ENCODE measurements at places on chromosomes 12 and 14.
A peak's percentile ranks its signal among the peaks of the same experiment; 100 is the strongest.

GRCh38 chr14:30125322-30125979 is 197.8 kb upstream of the PRKD1 start:
- no peak for DNase-seq

DNA sequence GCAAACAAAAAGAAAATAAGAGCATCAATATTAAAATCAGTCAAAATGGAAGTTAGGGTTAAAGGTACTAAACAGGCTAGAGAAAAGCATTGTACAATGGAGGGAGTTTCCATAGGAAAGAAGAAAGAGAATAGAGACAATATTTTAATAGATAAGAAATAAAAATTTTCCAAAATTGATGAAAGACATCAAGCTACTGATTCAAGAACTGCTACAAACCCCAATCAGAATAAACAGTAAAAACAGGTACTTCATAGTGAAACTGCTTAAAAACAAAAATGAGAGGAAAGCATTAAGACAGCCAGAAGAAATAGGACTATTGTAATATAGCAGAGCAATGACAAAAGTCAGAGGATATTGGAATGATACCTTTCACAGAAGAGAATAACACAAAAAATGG is 413.4 kb downstream of the NELL2 start:
- no peak for DNase-seq

DNA sequence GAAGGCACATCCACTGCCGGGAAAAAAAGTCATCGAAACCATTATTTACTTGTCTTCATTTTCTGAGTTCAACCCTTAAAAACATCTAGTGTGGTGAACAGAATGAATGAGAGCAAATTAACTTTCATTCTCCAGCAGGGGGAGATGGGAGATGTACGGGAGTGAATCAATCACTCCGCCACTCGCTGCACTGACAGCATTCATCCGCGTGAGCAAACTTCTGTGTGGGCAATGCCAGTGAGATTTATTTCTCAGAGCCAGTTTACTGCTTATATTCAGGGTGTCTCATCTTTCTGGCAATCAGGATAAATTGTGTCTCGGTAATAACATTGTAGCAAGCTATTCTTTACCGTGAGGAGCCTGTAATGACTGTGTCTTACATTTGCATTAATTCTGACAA is 463.6 kb upstream of the MIS18BP1 start:
- no peak for DNase-seq

DNA sequence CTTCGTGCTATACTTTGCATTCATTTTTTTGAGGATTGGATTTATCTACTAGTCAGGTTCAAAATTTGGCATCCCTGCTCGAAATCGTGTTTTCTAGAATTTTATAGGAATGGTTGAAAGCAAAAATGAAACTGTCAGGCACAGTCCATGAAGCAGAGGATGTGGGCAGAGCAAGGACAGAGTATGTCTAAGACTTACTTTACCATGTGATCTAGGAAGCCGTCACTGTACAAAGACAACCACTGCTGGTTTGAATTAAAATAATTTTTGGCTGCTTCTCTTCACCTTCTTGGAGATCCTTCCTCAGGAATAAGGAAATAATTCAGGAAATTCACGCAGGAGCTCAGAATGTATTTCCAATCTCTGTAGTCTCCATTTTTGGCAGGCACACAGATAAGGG is 31.6 kb upstream of the SGPP1 start:
- DNase-seq, result no peak

- no peak for DNase-seq
Measured at GRCh38 chr14:90103808-90104207, 42.0 kb downstream of the KCNK13 start.

GRCh38 chr12:101696251-101697196 is 916 bp upstream of the CHPT1 start:
- peak; percentile 47 for DNase-seq

- no peak for DNase-seq
Measured at GRCh38 chr14:92449404-92450181, 64.0 kb upstream of the RIN3 start.

GRCh38 chr14:42224053-42224888 is 617.6 kb downstream of the LRFN5 start:
- peak; percentile 1 for DNase-seq

- DNase-seq, result no peak
Measured at GRCh38 chr12:86193931-86194330, 62.3 kb downstream of the MGAT4C start.

DNA sequence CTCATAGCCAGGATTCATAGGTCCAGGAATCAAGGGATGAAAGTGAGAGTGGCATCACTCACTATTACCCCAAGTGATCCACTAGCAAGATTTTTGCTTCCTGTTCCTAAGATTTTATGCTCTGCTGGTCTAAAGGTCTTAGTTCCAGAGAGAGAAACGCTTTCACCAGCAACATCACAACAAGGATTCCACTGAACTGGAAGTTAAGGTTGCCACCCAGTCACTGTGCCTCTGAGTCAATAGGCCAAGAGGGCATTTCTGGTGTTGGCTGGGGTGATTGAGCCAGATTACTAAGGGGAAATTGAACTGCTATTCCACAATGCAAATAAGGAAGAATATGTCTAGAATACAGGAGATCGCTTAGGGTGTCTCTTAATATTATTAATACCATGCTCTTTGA is 142.5 kb upstream of the ARID2 start:
- no peak for DNase-seq

DNA sequence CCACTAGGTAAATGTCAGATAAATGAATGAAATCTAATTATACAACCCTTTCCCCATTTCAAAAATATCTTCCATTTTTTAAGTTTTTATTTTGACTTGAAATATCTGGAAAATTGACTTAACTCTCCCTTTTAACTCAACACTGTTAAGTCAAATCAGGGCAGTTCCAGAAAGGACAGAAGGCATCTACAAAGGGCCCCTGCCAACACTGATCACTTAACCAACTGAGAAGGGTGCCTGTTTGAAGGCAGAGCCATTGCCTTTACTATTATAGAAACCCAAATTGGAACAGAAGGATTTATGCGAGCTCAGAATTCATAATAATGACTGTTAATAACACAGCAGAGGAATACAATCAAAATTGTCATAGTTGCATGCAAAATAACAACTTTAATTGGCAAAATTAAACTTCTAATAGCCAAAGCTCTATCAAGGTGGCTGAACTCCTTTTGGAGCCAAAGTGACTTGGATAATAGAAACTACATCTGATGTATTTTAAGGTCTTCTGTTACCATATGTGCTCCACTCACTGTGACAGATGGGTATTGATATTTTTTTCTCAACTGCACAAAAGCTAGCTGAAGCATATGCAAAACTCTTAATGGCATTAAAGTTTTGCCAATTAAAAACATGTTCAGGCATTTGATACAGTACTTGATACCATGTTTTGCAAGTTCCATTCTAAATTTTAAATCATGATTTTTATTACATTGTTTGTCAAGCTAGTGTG is 383.8 kb downstream of the NOVA1 start:
- no peak for DNase-seq

DNA sequence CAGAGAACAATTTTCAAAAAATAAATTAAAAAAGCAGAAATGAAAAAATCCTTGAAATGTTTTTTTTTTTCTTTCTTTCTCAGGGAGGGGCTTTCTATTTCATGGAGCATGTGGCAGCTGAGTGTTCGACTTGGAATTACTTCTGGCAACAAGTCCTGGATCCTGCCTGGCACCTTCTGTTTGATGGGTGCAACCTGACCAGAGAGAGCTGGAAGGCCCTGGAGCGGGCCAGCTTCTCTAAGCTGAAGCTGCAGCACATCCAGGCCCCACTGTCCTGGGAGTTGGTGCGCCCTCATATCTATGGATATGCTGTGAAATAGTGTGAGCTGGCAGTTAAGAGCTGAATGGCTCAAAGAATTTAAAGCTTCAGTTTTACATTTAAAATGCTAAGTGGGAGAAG is 22.5 kb upstream of the HIGD1C start:
- DNase-seq, result no peak

DNA sequence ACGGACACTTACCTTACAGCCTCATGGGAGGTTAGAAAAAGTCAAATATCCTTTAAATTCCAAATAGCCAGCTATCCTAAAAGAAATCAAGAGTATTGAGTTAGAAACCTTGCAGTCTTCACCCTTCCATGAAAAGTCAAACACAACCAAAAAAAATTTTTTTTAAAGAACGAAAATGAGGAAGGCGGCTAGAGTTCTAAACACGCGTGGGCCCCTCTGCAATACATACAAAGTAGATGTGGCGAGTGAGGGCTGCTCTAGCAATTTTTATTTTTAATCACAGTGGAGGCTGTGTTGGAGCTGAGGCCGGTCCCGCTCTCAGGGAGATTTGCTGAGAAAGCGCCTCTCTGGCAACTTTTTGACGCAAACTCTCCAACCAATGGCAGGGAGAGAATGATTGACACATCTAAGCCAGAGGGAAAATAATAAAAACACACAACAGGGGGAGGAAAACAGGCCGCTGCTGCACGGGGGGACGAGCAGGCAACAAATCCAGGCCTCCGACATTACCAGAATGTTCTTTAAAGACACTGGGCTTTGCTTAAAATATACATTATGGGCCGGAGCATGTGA is at the start of gene OTX2:
TSS of gene OTX2 (minus strand) at position 333 of the 573 bp plus-strand sequence. CDS start 5,023 bp downstream, outside the sequence.
- no peak for DNase-seq

DNA sequence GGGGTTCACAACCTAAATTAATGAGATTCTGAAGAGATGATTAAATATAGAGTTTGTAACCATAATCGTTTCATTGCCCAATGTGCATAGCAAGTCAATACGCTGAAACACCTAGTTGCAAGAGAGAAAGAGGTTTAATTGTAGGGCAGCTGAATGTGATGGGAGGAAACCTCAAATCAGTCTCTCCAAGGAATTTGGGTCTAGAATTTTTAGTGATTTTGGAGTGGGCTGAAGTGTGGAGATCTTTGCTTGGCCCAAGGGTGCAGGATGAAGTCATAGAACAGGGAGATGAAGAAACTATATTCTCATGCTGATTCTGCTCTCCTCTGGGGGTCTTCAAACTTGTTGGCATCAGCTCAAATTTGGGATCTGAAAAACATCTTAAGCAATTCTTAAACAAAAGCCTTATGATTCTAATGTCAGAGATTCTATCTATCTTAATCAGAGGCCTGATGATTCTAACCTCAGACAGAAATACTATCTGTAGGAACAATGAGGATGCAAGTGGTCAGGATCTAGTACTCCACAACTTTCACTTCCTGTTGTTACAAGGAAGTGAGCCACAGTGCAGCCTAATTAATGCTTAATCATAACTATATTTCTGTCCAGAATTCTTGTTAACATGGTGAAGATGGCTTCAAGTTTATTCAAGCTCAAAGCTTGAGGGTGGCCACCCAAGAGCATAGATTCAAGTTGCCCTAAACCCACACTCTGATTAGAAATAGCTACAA is 80.2 kb upstream of the FUT8 start:
- no peak for DNase-seq

DNA sequence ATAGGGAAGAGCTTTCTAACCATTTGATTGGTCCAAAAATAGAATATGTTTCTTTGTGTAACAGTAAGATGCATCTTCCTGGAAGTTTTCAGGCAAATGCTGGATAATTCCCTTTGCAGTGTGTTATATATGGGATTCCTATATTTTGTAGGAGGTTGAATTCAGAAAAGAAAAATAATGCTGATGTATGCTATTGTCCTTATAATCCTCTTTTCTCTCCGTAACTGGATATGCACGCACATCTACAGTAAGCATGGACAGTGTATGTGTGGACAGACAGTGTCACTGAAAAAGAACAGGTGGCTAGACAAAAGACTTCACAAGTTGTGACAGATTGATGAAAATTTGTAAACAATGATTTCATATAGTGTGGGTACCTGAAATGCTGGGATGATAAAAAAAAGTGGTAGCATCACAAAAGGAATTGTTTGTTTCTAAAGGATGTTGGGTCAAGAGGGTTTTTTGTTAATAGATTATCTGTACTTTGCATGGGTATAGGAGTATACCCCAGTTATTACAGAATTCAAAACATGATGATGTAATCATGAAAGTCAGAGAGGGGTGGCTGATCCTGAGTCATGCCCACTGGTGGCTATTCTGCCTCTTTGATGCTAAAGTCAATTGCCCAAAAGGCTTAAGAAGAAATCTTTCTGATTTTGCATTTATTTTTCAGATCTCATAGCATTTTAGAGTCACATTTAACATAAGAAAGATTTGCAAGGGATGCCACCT is 160.7 kb upstream of the TMTC1 start:
- DNase-seq, result no peak

DNA sequence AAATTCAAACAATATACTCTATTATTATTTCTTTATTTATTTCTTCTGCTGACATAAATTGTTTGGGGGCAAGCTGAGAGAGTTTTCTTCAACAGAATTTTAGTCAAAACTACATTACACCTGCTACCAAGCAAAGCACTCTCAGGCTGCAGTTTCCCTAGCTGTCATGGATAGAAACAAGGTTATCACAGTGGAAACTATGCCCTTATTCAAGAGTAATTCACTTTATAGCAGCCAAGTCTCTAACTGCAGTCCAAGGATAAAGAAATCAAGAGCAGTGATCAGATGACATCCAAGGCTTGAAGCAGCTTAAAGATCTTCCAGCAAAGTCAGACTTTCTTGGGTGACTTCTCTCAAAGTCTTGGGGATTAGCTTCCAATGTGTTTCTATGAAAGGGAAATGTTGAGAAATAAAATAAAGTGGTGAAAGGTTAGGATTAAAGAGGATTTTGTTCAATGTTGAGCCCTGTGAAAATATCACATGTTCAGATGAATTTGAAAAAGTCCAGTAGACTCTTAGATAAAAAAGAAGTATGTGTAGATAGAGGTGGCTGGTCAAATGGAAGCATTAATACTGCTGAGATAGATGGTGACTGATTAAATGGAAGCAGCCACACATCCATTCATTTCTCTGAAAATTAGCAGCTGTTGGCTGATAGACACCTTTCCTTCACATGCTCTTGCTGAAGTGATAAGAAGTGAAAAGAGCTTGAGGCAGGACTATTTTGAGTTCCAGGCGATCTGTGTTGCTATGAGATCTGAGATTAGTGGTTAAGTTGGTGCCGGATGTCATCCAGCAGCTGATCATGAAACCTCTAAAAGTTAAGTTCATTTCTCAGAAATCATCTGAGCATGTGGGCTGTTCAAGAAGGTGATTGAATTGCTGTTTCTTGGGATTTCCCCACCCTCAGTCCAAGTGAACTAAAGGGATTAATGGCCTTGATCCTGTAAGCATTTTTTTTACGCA is 257.8 kb upstream of the BTG1 start:
- DNase-seq, result no peak

GRCh38 chr12:131513606-131514005 is 197.3 kb upstream of the SFSWAP start:
- DNase-seq, result no peak

DNA sequence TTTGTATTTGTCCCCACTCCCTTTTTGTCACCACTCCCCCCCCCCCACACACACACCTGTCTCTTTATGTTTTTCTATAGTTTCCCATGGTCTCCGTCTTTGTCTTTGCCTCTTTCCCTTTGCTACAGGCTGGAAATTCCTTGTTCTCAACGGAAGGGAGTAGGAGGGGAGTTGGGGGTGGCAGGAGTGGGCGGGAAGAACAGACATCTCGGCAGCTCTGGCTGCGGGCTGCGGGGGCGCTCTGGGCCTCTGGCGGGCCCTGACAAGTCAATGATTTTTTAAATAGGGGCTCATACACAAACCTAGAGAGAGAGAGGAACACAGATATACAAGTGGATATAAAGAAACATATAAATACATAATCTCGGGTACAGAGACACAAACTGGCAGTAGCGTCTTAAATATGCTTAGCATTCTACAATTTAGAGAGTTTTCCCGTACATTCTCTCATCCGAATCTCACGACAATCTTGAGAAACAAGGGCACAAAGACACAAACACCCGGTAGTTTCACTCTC is 2.4 kb upstream of the NAB2 start:
- DNase-seq, result peak; percentile 57
